Keratinocyte (primary cell): ENCODE measurements at places on chromosomes 3 and 15. TPM values are rescaled to one million over a fixed set of nuclear protein-coding genes. Genes with fewer than 3 reads are reported as not detected.

The ZNF662 gene
- polyA plus RNA-seq: 0.57 to 1.4 TPM (median 1.1 TPM) in 3 replicates

DNA sequence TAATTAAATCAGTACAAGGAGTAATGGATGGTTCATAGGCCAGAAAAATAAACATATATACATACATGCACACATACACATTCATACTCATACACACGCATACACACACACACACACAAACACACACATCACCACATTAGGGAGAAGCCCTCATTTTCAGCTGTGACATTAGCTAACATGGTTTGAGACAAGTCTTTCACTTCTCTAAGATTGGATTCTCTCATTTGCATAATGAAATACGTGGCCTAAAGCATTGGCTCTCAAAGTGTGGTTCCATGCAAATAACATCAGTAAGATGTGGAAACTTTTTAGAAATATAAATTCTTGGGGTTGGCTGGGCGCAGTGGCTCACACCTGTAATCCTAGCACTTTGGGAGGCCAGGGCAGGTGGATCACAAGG is 452.6 kb downstream of the TAFA4 start:
- H3K4me3 ChIP-seq: no peak overlapping the region
- DNase-seq: no peak
- no peaks in the 10 kb centered on the region for H3K36me3 ChIP-seq
- H3K27me3 ChIP-seq: no peaks in the 10 kb centered on the region
- H3K4me1 ChIP-seq: no peaks in the 10 kb centered on the region

GRCh38 chr15:80199366-80199765 is 46.6 kb downstream of the FAH start:
- peaks cover 14% of the 10 kb centered on the region for H3K4me1 ChIP-seq
- H3K27ac ChIP-seq: no peak overlapping the region

DNA sequence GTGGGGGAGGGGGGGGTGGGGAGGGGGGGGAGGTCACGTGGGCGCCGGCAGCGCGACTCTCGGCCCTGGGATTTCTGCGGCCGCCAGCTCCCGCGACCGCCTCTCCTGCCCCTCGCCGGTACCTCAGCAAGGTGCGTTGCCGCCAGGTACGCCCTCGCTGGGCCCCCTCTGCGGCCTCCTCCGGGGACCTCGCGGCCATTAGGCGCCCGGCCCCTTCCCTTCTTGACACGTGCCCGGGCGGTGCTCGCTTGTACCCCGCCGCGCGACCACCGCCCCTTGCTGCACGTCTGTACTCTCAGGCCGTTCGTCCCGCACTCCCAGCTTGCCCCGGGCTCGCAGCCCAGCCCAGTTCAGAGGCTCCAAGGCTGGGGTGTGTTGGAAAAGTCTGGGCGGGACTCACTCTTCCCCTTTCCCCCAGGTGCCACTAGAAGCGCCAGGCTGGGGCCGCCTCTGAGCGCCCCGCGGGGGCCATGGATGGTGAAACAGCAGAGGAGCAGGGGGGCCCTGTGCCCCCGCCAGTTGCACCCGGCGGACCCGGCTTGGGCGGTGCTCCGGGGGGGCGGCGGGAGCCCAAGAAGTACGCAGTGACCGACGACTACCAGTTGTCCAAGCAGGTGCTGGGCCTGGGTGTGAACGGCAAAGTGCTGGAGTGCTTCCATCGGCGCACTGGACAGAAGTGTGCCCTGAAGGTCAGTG is at the start of gene MAPKAPK3:
MAPKAPK3 (plus strand) TSS at position 56 of the 696 bp plus-strand sequence; CDS start at position 471, 415 bp downstream.
- H3K36me3 ChIP-seq: peaks cover 7% of the 10 kb centered on the region
- H3K4me1 ChIP-seq: peaks cover 25% of the 10 kb centered on the region
- H3K4me3 ChIP-seq: peak within 1 kb of the TSS; percentile 91
- H3K27ac ChIP-seq: peak within 1 kb of the TSS; percentile 77

- no peak overlapping the region for H3K4me3 ChIP-seq
- H3K4me1 ChIP-seq: peaks cover 13% of the 10 kb centered on the region
- no peak overlapping the region for H3K27ac ChIP-seq
- no peaks in the 10 kb centered on the region for H3K36me3 ChIP-seq
- DNase-seq: peak; percentile 69
These were observed 695.4 kb downstream of the FHIT start for GRCh38 chr3:60555686-60556354.

The SERINC4 gene
- polyA plus RNA-seq: 0.05 to 0.14 TPM in 2 of 3 replicates, not detected in the other

DNA sequence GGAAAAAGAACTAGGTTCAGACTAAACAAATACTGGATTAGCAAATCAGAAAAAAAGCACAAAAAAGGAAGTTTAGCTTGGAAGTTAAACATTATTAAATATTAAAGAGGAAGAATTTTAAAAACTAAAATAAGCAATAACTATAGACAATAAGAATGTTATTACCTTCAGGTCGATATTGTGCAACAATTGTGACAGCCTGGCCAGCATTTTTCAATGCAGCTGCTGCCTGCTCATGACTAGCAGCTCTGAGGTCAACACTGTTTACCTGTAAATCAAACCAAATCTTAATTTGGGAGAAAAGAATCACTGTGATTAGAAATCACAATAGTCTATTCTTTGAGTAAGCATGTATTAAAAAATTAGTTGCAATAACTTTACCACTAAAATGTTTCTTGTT is 75.1 kb upstream of the MELTF start:
- no peak for DNase-seq
- H3K27ac ChIP-seq: no peak overlapping the region
- no peaks in the 10 kb centered on the region for H3K27me3 ChIP-seq

DNA sequence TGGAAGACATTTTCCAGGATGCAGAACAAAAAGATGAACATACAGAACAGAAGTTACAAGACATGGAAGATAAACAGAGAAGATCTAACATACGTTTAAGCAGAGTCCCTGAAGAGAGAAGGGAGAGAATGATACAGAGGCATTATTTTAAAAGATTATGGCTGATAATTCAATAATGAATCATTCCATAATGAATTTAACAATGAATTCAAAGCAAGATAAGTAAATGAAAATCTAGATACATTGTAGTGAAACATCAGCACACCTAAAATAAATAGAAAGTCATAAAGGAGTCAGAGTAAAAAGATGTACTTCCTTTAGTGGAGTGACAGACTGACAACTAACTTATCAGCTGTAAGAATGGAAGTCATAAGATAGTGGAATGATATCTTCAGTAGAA is 30.1 kb upstream of the PGPEP1L start:
- H3K36me3 ChIP-seq: no peaks in the 10 kb centered on the region
- peaks cover 21% of the 10 kb centered on the region for H3K27me3 ChIP-seq
- H3K27ac ChIP-seq: no peak overlapping the region
- H3K4me3 ChIP-seq: no peak overlapping the region
- no peak for DNase-seq
- no peaks in the 10 kb centered on the region for H3K4me1 ChIP-seq

DNA sequence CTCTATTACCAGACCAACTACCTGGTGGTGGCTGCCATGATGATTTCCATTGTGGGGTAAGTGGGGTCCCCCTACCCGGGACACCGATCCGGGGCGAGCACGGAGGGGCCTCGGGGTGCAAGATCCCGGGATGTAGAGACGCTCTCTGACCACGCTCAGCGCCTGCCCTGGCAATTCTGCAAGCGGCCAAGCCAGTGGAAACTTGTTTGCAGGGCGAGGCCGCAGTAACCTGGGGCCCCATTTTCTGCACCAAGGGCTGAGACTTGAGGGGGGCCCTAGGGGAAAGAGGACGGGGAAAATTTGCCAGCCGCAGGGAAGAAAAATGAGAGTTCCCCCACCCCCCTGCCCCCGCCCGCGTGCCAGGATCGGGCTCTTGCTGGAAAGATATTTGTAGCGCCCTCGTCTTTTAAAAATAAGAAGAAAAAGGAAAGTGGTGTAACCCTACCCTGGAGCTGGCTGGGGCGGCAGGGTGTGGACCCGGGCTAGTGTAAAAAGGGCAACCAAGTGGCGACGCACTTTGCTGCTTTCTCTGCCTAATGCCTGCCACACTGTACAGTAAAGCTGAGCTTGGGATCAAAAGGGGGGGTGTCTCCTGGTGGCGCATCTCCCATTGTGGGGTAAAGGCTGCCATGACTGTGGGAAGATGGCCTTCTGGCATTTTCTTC is 563 bp downstream of the ARL6IP5 start:
- H3K36me3 ChIP-seq: peaks cover 3% of the 10 kb centered on the region
- DNase-seq: no peak
- H3K27ac ChIP-seq: peak overlapping the region; percentile 94

The CCRL2 gene
- 0.09 to 0.17 TPM in 2 of 3 replicates, not detected in the other for polyA plus RNA-seq

- no peaks in the 10 kb centered on the region for H3K4me1 ChIP-seq
- no peak for DNase-seq
- no peak overlapping the region for H3K27ac ChIP-seq
- no peaks in the 10 kb centered on the region for H3K27me3 ChIP-seq
These were observed 84.4 kb upstream of the GOLGA6B start for GRCh38 chr15:72570059-72570458.

The SEMA3G gene
- polyA plus RNA-seq: 0.03 to 0.14 TPM (median 0.07 TPM) in 3 replicates
